ENCODE measurements at places on chromosomes 16 and 17.

DNA sequence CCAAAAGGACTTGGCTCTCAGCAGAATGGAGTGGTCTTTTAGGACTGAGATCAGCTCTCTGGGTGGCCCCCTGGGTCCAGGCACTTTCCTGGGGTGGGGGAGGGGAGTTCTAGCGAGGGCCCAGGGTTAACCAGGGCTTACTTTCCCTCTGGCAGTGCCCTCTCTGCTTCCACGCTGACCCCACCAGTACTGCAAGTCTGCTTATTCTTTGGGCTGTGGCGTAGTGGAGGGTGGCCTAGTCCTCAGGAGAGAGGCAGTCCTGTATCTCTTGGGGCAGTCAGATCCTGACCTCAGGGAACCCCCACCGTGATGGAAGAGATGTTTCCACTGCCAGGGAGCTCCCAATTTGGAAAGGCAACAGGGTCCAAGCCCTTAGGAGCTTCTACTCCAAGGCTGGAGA lies 79.4 kb downstream of the CCDC182 start:
- DNase-seq = no peak

DNA sequence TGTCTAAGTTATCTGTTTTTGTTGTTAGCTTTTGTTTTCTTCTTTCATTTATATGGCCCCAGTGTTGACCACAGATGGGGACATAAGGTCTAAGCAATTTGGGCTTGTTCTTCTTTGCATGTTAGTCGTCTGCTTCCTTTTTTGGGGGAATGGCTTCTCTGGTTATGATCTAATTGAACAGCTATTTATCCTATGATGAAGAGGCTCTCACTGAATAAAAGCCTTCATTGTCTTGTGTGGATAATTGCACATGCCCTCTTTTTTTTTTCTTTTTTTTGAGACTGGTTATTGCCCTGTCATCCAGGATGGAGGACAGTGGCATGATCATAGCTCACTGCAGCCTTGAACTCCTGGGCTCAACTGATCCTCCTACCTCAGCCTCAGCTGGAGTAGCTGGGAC lies 13.7 kb downstream of the SMARCE1 start:
- DNase-seq = no peak

GRCh38 chr16:10387188-10387617 lies 1.3 kb downstream of the ATF7IP2 start:
- DNase-seq = no peak

GRCh38 chr17:5219536-5219935 lies 15.1 kb downstream of the SCIMP start:
- no peak for DNase-seq

DNA sequence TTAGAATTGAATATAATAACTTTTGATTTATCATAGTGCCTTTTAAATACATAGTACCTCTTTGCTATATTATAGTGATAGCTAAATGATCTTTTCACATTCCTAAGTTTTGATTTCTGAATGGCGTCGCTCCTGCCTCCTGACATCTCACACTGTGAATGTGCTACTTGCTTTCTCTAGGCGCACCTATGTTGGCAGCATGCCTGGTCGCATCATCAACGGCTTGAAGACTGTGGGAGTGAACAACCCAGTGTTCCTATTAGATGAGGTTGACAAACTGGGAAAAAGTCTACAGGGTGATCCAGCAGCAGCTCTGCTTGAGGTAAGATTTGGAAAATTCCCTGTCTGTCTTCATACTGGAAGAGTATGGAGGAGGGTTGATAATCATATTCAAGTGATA lies 29.8 kb upstream of the ABCC11 start:
- DNase-seq = no peak

- no peak for DNase-seq
Observed at GRCh38 chr16:68873635-68874471, 30.5 kb downstream of the TANGO6 start.

GRCh38 chr16:71895679-71896365 lies 491 bp downstream of the IST1 start:
- DNase-seq = peak; percentile 6

- DNase-seq = peak; percentile 77
Observed at GRCh38 chr16:58511933-58512815, 3.1 kb upstream of the SETD6 start.

DNA sequence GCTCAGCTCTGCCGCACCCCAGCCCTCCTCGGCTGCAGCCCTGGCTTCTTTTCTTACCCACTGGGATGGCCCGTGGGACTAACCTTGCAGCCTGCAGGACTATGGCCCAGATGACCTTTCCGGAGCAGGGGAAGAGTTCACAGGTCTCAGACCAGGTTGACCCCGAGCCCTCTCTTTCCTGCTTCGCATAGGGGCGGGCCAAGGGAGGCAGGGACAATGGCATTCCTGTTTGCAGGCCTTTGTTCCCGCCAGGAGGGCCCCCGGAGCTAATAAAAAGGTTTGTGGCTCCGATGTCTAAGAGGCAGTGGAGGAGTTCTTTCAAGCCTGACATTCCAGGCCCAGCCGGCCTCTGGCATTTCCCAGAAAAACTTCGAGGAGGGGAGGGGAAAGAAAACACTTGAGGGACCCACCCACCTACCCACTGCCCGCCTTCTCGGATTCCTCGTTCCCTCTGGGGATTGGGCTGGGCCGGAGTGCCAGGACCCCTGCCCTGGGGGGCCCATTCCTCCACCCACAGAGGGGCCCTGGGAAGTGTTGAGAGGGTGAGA lies 5.8 kb upstream of the SOCS3 start:
- DNase-seq = no peak

GRCh38 chr16:51236583-51236982 lies 85.5 kb upstream of the SALL1 start:
- no peak for DNase-seq

DNA sequence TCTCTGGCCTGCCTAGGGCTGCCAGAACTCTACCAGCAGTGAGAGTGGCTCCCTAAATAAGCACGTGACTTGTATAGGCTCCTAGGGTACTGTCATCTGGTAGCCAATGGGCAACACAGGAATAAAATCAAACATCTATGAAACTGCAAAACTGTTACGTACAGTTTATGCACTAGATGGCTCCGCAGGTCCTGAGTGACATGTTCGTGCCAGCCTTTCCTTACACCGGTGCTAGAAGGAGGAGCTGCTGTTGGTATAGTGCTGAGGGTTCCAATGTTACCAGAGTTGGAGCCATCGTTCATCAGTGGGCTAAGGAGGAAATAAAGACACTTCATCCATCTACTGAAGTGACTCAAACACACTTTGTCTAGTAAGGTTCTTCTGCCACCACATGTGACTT lies 63.2 kb upstream of the TRAP1 start:
- no peak for DNase-seq

DNA sequence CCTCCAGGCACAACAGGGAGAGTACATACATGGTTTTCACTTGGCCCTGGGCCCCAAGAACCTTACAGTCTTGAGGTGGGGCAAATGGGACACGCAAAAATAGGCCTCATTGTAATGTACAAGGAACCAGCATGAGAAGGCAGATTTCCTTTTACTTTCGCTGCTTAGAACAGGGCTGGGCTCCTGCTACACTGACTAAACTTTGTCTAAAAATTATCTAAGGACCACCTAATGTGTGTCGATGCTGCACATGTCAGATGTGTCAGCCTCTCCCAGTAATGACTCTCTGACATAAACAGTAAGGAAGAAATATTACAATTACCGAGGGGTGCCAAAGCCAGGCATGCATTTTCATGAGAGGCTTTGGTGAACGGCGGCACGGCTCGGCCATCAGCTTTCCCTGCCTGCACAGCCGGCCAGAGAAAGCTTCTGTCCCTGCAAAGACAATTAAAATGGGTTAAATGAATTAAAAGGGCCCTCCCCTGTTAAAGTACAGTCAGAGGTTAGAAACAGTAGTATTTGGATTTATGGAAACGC lies 224.2 kb upstream of the IRX3 start:
- no peak for DNase-seq

- DNase-seq = no peak
Observed at GRCh38 chr16:84234321-84235241, 5.2 kb downstream of the KCNG4 start.

GRCh38 chr17:82331345-82331939 lies 2.1 kb downstream of the SECTM1 start:
- no peak for DNase-seq

DNA sequence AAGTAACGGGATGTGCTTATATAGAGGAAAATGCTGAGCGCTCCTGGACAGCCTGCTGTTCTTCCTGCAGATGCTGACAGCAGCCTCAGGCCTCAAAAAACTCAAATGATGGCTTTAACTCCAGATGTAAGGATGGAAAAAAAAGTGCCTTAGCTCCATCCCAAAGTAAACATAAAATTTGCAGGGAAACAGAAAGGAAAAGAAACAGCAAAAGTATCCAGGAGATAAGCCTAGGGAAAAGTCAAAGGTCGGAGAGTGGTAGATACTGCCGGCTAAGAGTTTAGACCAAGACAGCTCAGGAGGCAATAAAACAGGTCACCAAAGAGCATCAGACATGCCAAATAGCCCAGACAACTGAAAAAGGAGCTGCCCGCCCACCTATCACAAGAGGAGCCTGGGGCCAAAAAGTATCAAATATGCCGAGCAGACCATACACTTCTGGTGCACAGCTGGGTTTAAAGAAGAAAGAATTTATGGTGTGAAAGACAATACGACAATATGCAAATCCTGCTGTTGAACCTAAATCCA lies 6.9 kb downstream of the KRT31 start:
- no peak for DNase-seq

- DNase-seq = no peak
Observed at GRCh38 chr16:4625560-4626159, 1.0 kb downstream of the MGRN1 start.

GRCh38 chr16:12344577-12345343 lies 368.2 kb downstream of the SNX29 start:
- DNase-seq = no peak

GRCh38 chr16:5001571-5001970 lies 32.2 kb downstream of the NAGPA start:
- no peak for DNase-seq

GRCh38 chr17:2346475-2346874 lies 9.2 kb downstream of the SGSM2 start:
- no peak for DNase-seq

GRCh38 chr17:71922439-71922838 lies 198.4 kb upstream of the SOX9 start:
- DNase-seq = no peak

DNA sequence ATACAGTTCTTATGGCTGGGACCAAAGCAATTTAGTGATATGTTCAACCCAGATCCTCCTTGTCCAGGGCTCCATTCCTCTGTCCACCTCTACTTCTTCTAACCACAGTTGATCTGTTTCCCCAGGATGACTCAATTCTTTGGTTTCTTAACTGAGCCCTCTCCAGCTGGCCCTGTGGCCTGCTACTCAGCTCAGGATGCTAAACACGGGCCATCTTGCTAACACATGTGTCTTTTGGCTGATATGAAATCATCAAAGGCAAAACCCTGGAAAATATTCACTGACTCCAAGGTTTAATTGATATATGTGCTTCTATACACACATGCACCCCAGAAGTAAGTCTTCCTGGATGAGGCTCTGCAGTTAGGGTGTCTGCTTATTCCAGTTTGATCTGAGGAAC lies 43.8 kb downstream of the SHISA6 start:
- DNase-seq = no peak

DNA sequence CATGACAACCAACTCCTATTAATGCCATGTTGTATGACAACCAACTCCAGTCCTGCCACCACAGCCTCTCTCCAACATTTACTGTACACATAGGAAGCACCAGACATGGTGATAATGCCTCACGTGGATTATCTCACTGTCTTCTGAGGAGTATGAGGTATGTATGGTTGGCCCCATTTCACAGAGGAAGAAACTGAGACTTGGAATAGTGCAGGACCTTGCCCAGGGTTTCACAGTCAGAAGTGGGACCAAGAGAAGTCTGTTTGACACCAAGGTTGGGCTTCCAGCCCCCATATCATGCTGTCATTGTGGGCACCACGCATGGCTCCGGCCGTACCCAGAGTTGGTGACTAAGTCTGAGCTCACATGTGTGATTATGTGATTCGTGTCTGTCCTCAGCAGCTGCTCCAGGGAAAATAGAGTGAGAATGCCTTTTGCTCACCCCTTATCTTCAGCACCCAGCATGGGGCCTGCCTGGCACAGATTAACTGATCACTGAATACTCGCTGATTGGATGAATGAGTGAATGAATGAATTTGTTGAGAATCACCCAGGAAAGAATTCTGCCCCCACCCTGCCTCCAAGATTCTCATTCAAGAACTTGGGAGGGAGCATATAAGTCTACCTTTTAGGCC lies 204.1 kb upstream of the NLRP1 start:
- DNase-seq = no peak

Data from effector memory CD8-positive, alpha-beta T cell (primary cell).